CD4-positive, alpha-beta T cell treated with Interleukin-4 for 4 hours (primary cell): ENCODE measurements at places on chromosomes 5 and 9.

- DNase-seq, result no peak
These were observed 304.7 kb upstream of the KLF4 start for GRCh38 chr9:107794259-107794658.

GRCh38 chr5:180007582-180007981, 64.0 kb downstream of the RNF130 start:
- DNase-seq, result no peak

GRCh38 chr5:35899800-35900199, 38.6 kb downstream of the CAPSL start:
- DNase-seq, result no peak

- no peak for DNase-seq
These were observed 122.5 kb downstream of the WDR41 start for GRCh38 chr5:77369566-77369965.

GRCh38 chr5:143114481-143114880, 289.0 kb downstream of the NR3C1 start:
- DNase-seq, result no peak

- DNase-seq, result no peak
These were observed 5.3 kb upstream of the RXRA start for GRCh38 chr9:134320868-134321471.

- no peak for DNase-seq
These were observed 82.4 kb downstream of the GADD45G start for GRCh38 chr9:89687188-89687587.

GRCh38 chr5:147332658-147333057, 97.8 kb downstream of the STK32A start:
- no peak for DNase-seq

DNA sequence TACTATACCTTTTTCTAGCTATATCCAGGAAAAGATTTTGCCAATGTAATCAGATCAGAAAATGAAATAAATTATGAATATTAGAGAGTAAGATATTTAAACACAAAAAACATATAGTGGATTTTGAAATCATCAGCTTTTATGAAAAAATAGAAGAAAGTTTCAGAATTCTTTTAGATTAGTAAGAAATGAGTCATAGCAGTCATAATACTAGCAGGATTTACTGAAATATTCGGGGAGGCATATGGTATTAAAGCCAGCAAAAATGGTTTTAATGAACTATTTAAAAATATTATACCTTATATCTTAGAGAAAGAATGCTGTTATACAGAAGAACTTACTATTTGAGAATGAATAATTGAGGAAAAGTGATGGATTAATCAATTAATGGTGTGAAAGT, 303.6 kb upstream of the NUDT12 start:
- no peak for DNase-seq

DNA sequence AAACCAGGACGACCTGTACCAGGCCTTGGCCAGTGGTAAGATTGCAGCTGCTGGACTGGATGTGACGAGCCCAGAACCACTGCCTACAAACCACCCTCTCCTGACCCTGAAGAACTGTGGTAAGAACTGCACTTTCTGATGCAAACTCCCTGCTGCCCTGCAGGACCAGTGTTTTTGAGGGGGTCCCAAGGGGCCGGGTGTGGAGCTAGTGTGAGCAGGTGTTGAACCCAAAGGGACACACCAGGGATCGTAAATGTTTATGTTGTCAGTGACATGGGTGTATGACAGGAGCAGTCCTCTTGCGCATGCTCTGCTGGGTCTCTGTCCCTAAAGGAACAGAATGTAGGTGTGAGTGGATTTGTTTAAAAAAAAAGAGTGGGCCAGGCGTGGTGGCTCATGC, 9.5 kb downstream of the GRHPR start:
- no peak for DNase-seq

- no peak for DNase-seq
These were observed 197.0 kb downstream of the DRD1 start for GRCh38 chr5:175246889-175247520.

GRCh38 chr9:1869843-1870242, 145.3 kb upstream of the SMARCA2 start:
- DNase-seq, result peak; percentile 30

DNA sequence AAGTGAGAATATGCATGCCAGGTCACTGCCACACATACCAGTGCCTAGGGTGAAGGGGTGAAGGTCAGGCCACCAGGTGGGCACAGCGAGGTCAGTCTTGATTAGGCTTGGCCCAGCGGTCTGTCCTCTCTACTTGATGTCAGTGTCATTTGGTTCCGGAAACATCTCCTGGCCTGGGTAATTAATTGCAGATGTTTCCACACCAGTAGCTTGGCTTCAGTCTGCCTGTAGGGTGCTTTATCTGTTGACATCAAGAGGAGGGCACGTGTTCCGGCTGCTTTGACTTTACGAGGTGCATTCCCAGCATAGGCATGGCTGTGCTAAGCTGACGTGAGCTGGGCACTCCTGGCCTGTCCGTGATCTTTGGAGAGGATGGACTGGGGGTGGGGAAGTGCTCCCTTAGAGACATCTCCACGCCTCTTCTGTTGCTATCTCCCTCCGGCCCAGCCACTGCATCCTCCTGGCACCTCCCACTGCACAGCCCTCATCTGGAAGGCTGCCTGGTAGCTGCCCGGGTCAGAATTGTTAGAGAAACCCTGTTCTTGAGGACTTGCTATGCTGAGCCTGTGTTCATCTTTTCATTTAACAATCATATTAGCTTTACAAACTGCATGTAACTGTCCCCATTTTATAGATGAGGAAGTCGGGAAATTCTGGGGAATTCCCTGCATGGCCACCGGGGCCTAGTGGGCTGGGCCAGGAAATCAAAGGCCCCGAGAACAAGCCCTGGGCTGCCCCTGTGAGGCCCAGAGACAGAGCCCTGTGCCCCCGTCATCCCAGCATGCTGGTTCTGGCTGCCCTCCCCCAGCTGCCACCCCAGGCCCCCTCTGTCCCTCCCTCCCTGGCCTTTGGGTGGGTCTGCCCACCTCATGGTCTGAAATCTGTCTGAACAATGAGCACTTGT, 29.1 kb downstream of the JADE2 start:
- DNase-seq, result peak; percentile 58

DNA sequence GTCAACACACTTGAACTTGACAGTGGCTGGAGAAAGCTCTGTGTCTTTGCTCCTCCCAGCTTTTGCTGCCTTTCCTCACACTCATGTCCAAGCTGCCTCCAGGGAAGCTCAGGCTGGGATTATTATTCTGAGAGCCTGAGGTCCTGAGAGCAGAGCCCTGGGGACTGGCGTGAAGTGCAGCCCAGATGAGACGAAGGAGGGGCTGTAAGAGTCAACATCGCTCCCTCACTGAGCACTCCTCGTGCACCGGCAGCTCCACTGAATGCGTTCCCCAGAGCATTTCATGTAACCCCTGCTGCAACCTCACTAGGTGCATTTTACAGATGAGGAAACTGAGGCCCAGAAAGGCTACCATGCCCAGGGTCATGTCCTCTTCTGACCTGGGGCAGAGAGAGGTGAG, 63.5 kb upstream of the PHYKPL start:
- no peak for DNase-seq
